Fibroblast of skin of back (primary cell): ENCODE measurements at places on chromosomes 7 and 10.

DNA sequence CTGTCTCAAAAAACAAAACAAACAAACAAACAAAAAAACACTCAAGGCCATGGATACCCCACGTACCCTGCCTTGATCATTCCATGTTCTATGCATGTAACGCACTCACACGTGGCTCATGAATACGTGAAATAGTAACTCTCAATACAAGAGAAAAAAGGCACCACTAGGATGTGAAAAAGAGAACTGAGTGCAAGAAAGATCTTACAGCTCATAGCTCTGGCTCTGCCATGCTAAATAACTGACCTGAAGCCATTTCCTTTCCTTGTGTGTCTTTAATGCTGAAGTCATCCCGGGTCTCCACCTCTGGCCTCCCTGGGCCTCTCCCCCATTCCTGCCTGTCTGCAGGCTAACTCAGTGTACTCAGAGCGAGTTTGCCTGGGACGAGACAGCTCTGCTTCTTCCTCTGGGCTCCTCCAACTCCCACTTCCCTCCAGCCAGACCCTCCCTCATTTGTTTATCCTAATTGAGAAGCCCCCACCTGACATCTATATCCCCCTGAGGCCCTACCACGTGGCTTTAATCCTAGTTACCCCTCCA, 117.3 kb downstream of the PRPF18 start:
- DNase-seq = no peak

- DNase-seq = peak; percentile 38
These were observed 22.9 kb downstream of the CDK6 start for GRCh38 chr7:92813390-92814024.

- DNase-seq = no peak
These were observed 20.2 kb upstream of the FHIP2A start for GRCh38 chr10:114801411-114801813.

DNA sequence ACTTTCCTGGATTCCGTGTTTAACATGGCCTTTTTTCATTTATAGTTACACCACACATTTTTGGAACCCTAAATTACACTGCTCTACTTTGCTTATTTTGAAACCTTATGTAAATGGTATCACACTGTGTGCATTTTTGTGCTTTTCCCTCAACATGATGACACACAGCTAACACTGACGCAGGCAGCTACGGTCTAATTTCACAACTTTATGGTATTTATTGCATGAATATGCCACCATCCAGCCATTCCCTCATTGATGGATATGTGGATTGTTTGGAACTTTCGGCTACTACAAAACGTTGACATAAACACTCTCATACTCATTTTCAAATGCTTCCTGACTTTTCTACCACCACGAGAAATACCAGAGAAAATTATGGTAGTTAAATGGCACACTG, 6.9 kb downstream of the PAPOLB start:
- no peak for DNase-seq

DNA sequence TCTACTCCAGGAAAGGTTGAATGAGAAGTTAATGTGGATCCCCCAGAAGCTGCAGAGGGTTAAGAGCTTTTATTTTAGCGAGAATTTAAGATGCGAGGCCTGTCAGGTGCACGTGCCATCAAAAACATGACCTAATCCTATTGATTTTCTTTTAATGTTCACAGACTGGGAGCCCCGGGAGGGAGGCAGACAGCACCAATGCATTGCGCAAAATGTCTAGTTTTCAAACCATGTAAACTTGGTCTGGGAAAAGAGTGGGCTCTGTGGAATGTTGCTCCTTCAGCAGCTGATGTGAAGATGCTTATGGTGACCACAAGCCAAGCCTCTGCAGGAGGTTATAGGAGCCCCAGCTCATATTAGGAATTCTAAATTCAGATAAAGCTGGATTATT, 172.0 kb upstream of the ITGB1 start:
- peak; percentile 80 for DNase-seq

GRCh38 chr10:106711313-106711906, 453.1 kb downstream of the SORCS1 start:
- peak; percentile 8 for DNase-seq

DNA sequence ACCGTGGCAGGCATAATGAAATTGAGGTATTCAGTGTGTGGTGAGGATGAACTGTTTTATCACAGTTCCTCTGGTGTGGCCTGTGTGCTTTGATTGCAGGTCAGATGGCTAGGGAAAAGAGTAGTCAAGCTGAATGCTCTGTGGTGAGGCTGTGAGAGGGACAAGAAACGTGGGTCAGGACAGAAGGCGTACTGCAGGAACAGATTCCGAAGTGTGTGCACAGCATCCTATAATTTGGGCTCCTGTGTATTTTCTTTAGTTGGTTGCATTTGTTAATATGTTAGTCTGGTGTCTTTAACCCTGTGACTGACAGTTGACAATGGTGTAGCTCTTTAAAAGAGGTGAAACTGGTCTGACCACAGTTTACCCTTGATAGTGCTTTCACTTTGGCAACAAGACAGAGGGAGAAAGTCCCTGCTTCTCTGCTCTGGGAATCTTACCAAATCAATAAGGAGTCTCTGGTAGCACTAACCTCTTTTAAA, 76.5 kb downstream of the AUTS2 start:
- no peak for DNase-seq

DNA sequence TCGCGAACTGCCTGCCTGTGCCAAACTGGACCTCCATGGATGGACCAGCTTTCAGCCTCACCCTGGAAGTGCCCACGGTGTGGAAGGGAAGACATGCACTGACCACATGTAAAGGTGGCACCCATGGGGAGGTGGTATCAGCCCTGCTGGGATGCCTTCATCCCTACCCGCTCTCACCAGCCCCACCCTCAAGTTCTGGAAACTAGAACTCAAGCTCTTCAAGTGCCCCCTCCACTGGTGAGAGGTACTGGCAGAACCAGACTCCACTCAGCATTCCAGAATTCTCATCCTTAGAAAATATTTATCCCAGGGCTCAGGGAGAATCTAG, 5.9 kb downstream of the ZNF488 start:
- no peak for DNase-seq

GRCh38 chr7:148327379-148327778, 263.2 kb upstream of the C7orf33 start:
- peak; percentile 13 for DNase-seq

- no peak for DNase-seq
These were observed 391.7 kb downstream of the KCNMA1 start for GRCh38 chr10:77245953-77246352.

DNA sequence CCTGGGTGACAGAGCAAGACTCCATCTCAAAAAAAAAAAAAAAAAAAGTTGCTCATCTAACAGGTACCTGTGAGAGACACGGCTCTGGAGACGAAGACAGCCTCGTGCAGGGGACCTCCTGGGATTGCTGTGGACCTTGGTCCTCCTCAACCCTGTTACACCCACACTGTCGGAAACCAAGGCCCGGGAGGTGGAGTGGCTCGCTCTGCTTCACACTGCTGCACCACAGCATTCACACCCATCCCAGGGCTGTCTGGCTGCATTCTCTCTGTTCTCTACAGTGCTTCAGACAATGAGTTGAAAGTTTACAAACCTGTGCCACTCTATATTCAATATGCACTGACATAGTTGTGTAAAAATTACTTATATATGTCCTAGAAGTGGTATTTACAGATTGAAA, 101.0 kb upstream of the TNS3 start:
- DNase-seq = no peak

GRCh38 chr7:98698976-98699375, 81.9 kb downstream of the NPTX2 start:
- DNase-seq = no peak

- peak; percentile 1 for DNase-seq
These were observed 396.3 kb upstream of the POM121L12 start for GRCh38 chr7:52639126-52639525.

DNA sequence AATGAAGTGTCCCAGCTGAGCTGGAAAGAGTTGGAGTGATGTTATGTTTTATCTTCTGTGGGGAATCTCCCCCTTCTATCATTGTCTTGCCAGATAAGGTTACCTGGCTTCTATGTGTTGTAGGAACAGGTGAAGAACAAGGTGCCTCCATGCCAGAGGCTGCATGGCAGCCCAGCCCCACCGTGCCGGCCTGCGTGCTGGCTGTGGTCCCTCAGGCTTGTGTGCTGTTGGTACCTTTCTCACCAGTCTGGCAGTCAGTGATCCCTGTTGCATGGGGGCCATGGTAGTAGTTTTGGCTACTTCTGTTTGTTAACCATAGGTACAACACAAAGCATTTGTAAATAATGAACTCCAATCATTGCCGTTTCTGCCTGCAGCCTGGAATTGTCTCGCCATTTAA, 37.9 kb downstream of the CCM2 start:
- DNase-seq = no peak

GRCh38 chr10:82980321-82980720, 1105.3 kb downstream of the NRG3 start:
- DNase-seq = no peak

DNA sequence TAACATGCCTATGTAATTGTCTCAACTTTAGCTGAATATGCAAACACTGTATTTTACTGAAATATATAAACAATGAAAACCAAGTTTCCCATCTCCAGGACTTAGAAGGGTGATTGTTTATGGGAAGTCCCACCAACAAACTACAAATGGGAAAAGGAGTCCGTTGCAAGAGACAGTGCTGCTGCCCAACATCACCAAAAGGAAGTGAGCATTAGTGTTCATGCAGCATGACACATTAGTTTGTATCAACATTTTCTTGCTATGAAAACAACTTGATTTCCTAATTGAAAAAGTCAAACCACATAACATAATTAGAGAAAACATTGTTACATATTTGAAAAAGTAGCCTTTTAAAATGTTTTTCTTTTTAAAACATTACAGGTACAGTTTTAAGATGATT, 138.5 kb downstream of the ZNF438 start:
- no peak for DNase-seq

GRCh38 chr7:26688936-26689506, 175.4 kb downstream of the SKAP2 start:
- DNase-seq = no peak

- DNase-seq = no peak
These were observed 74.6 kb downstream of the ATRNL1 start for GRCh38 chr10:115167751-115168150.

- DNase-seq = no peak
These were observed 7.3 kb downstream of the OCM2 start for GRCh38 chr7:97982647-97983046.

DNA sequence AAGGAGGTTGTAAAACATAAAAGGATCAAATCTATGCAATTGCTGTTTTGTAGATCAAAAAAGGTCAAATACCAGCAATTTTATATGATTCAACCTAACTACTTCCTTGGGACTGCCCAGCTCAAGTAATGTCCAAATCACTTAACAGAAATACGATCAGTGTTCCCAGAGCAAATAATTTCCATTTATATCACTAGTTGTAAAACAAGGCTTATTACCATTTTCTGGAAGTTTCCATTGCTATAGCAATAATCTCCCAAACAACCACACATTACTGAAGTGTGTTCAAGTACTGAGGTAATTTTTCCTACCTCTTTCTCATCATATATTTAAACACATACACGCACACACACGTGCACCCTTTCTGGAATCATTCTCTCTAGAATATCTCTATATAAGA, 123.3 kb downstream of the NRCAM start:
- no peak for DNase-seq

DNA sequence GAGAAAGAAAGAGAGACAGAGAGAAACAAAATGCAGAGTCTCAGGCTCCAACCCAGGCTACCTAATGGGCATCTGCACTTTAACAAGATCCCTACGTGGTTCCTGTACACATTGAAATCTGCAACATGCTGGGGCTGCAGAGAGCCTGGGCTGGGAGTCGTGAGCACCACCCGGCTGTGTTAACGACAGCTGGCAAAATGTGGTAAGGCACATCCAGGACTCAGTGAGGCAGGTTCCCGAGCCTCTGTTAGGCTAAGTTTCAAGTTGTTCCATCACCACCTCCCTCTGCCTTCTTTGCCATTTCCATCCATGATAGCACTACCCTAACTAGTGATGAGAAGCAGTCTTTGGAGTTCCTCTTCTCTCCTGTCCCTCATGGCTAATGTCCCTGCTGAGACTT, 1.4 kb downstream of the AKR1B10 start:
- no peak for DNase-seq

DNA sequence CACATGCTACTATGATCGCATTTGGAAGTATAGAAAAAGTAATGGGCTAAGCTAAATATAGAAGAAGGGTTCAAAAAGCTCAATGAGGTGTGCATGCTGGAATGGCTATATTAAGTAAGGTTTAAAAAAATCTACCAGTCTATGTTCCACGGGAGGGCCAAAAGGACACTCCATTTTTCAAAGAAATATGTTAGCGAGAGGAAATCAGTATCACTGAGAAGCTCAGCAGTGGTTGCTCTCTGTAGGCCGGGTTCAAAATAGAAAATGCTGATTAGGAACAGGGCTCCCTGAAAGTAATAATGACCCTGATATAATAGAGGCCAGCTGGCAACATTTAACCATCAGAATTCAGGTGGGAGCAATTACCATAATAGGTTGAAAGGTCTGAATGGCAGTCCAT, 224.5 kb upstream of the SEMA3E start:
- DNase-seq = no peak

- peak; percentile 30 for DNase-seq
These were observed 57.1 kb upstream of the NPTX2 start for GRCh38 chr7:98559958-98560357.

DNA sequence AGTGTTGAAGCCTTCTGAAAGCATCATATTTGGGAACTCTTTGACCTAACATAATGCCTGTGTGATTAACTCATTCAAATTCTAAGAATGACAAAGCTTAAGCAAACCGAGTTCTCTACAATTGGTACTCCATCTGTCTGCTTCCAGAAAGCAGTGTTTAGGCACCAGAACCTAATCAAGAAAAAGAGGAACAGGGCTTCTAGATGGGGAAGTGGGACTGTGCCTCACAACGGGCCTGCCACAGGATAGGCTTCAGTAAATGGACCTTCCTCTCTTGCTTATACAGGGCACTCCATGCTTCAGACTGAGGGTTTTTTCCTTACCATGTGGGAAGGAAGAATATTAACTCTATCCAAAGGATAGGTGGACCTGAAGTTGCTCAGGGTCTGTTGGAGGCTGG, 808.1 kb downstream of the XPNPEP1 start:
- DNase-seq = no peak

- DNase-seq = peak; percentile 20
These were observed 832 bp downstream of the XRCC2 start for GRCh38 chr7:152674860-152675758.

DNA sequence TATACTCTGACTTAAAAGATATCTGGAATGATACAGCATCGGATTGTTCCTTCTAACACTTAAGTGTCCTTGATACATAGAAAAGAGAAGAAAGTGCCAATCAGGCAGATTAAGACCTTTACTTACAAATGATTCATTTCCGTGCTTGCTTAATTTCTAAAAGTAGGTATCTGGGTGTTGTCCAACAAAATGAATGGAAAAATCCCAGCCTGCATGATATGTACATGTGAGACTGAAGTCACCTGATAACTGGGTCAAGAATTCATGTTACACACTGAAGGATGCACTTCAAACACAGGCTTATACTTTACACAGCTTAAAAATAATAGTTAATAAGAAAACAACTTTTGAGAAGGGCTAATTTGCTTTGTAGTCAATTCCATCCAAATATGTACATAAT, 25.2 kb upstream of the PLXDC2 start:
- no peak for DNase-seq

DNA sequence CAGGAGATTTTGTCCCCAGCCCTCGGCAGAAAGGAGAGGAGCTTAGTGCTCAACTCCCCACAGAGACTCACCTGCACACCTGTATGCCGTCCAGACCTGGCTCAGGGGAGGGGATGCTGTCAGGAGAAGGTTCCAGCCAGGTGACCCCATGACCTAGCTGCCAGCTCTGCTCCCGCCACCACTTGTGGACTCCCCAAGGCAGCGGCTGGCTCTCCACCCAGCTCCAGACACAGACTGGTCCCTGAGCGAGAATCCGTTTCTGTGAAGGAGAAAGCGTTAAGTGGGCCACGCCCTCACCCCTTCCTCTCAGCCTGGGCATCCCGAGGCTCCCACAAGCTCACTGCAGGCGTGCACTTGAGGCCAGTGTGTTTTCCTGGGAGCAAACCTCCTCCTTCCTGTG, 76.4 kb downstream of the RGS10 start:
- no peak for DNase-seq
